SK-N-SH (cell line): ENCODE measurements at places on chromosomes 3 and 15. TPM values are rescaled to one million over a fixed set of nuclear protein-coding genes. Genes with fewer than 3 reads are reported as not detected.

TEX55 gene
- polyA plus RNA-seq, result not detected in 2 replicates

CCR9 gene
- not detected in 2 replicates for polyA plus RNA-seq

DNA sequence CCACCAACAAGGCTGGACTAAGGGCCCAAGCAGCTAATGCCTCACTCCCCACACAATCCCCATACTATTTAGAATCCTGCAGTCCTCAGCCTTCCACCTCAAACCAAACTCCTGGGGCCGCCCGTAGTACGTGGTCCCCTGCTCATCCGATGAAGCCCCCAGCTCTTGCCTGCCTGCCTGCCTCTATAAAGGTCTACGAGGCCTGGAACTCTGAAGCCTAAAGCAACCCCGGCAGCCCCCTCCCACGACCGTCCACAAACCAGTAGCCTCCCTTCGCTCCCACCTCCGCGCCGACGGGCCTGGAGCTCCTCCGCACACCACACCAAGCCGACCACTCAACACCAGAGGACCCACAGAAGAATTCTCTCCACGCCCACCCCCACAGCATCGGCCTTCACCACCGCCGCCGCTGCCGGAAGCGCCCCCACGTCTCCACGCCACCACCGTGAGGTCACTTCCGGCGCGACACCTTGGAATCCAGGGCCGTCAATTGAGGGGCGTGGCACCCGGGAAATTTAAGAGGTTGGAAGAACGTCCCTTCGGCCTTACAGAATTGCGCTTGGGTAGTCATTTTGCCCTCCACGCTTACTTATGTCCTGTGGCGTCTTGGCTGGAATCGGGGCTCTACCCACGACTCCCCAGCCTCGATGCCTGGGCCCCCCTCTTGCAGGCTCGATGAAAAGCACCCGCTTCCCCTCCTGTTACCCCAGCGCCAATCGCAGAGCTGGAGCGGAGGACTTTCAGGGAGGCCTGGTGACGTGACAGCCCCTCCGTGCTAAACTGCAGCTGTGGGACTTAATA is at the start of gene EDC3:
TSS of gene EDC3 (minus strand) at position 428 of the 801 bp plus-strand sequence. CDS start 20,900 bp downstream, outside the sequence.
- peak; percentile 92 for DNase-seq

GRCh38 chr15:33022629-33023028 is 171.9 kb downstream of the FMN1 start:
- peak; percentile 44 for DNase-seq

GATA2 gene
- polyA plus RNA-seq, result 5.5 and 6.8 TPM in 2 replicates

DNA sequence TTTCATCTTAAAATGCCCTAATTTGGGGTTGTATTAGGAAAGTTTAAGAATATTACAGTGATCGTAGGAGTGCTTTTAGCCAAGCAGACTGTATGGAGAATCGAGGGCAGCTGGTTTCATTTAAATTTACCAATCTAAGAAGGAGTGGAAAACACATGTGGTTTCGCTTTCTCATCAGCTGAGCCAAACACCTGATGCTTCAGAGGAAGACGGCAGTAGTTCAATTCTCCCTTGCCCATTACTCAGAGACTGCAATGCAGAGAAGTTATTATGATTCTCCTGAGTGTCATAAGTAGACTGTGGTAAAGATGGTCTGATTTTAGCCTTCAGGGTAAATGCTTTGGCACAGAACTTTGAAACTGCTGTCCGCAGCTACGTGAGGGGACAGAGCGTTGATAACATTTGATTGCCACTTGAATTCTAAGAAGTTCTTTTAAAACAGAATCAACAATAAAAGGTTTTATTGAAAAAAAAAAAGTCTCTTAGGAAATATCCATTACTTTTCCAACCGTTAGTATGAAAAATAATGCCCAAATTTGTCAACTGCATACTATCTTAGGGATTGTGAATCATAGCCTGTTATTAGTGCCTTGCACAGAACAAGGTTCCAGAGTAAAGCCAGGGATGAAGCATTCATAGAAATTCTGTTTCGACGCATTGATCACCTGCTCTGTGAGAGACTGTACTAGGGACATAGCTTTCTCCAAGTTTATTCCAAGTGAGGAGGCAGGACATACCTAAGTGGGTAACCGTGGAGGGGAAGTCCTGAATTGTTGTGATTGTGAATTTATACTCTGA is 25.6 kb downstream of the LYSMD4 start:
- DNase-seq, result no peak

ALDH1L1 gene
- 0.03 TPM in 1 of 2 replicates, not detected in the other for polyA plus RNA-seq

GATM gene
- polyA plus RNA-seq, result 0.54 and 0.58 TPM in 2 replicates
